ENCODE measurements at places on chromosomes 4 and X.
A peak's percentile ranks its signal among the peaks of the same experiment; 100 is the strongest.

- no peak for DNase-seq
These were observed 136.7 kb downstream of the GPR143 start for GRCh38 chrX:9628779-9629493.

DNA sequence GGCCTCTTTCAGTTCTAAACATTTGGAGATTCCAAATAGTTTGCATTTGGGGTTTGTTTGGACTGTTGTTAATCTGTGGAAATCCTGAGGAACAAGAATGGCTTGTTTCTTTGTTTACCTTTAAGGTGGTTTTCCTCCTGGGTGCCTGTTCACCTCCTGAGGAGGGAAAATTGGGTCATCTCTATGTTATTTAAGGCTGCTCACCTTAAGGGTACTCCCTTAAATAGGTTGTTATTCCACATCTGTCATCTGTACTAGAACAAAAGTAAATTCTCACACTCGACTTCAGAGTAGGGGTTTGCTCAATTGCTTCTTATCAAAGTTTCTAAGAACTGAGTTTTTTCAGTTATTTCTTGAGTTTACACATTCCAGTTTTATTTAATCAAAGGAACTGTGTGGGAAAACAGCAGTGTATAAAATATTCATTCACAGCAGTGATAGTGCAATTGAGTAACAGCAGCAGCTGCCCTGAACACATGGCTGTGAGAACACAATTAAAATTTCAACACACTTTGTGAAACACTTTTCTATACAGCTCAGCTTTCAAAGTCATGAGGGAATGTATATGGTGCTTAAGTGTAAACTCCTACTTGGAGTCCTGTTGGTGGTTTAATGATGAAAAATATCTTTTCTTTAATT, 238.5 kb upstream of the PGRMC2 start:
- DNase-seq = no peak

- DNase-seq = no peak
These were observed 137.3 kb upstream of the PDE5A start for GRCh38 chr4:119765951-119766350.

GRCh38 chr4:108751321-108751720, 11.5 kb downstream of the ETNPPL start:
- DNase-seq = no peak

DNA sequence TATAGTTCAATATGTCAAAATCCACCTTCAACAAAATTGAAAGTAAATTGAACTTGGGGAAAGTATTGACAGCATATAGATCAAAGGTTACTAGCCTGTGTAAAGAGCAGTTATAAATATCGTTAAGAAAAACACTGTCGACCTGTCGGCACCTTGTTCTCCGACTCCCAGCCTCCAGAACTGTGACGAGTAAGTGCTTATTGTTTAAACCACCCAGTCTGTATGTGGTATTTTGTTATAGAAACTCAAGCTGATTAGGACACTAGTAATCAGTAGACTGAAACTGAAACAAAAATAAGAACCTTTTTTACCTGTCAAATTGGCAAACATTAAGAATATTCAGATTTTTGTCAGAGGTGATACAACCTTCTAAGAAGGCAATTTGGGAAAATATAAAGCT, 17.0 kb downstream of the HTT start:
- DNase-seq = no peak

DNA sequence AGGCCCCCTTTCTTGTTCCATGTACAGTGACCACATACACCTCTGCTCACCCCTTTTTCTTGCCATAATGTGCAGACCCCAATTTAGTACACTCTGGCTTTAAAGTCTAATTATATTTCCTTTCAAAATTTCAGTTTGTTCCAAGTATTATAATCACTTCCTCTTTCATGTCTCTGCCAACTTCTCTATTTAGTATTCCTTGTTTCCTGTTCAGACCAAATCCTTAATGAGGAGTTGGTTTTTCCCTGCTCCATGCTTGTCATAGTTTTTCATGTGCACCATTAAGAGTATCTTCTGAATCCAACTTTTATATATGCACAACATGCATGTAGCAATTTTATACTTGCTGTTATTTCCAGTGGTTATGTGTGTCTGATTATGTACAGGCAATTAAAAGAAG, 32.3 kb downstream of the USP53 start:
- DNase-seq = no peak

GRCh38 chr4:97643179-97643578, 500.1 kb downstream of the STPG2 start:
- no peak for DNase-seq

GRCh38 chrX:54995621-54996020, 1.6 kb upstream of the PFKFB1 start:
- no peak for DNase-seq

DNA sequence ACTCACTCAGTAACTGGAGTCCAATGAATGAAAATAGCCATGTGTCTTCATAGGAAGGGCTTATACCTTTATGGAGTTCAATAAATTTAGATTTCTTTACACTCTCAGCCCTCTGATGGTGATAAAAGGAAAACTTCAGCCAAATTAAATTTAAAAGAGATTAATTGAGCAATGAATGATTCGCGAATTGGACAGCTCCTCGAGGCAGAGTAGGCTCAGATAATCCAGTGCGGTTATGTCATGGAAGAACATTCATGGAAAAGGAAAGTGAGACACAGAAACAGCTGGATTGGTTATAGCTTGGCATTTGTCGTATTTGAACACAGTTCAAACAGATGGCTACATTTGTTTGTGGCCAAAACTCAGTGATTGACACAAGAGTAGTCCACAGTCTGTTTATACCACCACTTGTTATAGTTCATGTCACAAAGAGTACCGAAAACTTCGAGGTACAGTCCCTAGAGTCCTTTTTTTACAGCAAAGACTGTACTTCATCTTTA, 54.6 kb upstream of the TACR3 start:
- no peak for DNase-seq

- DNase-seq = no peak
These were observed 23.6 kb downstream of the UPRT start for GRCh38 chrX:75297508-75297907.

DNA sequence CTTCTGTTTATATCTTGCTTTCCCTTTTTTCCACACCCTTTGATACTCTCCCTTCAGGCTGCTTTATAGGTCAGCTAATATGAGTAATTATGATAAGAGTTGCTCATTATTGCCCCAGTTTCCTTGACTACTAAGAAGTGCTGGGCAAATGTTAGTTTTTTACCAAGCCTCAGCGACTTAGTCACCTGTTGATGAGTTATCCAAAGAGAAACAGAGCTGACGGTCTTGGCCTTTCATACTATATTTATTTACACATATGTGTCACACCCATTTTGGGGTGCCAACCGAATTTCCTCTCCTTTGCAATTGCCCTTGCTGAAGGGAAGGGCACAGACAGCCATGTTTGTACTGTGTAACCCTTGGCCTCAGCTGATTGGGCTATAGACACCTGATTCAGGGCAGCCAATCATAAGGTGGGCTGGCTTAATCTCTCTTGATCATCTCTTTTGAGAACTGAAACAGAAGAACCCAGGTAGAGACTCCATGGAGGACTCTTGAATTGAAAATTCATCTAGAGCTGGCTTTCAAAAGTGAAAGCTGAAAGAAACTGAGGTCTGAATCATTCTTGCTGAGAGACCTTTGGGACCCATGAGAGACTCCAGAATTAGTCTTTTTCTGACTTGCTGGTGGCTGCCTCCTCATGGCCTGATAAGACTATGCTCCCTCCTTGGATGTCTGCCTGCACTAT, 111.7 kb upstream of the RPS6KA3 start:
- no peak for DNase-seq

GRCh38 chr4:25307596-25307995, 5.0 kb upstream of the ZCCHC4 start:
- no peak for DNase-seq

- peak; percentile 2 for DNase-seq
These were observed 662 bp downstream of the SLAIN2 start for GRCh38 chr4:48341776-48342605.

DNA sequence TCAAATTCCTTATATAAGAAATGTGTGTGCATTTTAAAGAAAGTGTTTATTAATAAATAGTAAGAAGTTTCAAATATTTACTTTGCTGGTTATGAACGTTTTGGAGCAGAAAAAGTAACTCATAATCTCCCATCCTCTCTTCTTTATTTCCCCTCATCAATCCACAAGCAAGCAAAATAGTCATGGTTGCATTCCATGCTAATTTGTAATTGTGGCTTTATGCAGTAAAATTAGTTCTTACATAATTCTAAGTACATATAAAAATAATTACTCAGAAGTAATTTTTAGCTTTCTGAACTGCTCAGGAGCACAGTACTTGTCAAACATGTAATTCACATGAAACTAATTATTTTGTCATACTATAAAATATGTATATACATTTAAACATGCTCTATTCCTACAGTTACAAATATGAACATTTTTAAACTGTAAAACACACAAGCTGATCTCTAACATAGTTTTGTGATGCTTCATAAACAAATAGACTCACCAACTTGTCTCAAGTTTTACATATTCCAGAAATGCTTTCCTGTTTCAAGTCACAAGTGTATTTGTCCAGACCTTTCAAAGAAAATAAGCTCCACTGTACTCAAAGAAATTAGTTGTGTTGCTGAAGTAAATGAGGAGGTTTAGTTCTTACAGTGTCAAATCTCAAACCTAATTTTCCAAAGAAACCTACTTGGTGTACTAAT, 218.9 kb downstream of the PABPC4L start:
- no peak for DNase-seq

DNA sequence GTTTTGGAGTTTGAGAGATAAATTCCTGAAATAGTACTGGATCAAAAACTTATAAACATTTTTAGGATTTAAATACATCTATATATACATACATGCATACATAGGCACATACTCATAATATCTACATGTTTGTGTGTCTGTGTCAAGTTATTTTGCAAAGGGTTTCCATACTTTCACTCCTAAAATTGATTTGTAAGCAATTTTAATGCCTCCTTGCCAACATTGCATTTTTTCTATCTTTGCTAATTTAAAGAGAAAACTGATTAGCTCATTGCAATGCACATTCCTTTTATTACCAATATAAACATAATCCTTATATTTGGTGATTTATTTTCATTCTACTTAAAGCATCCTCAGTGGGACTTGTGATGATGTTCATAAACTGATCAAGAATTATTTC, 258.3 kb downstream of the FRMPD4 start:
- no peak for DNase-seq

GRCh38 chr4:174373821-174374220, 90.1 kb downstream of the CEP44 start:
- no peak for DNase-seq

GRCh38 chr4:140213749-140214148, 59.8 kb upstream of the MAML3 start:
- DNase-seq = no peak

DNA sequence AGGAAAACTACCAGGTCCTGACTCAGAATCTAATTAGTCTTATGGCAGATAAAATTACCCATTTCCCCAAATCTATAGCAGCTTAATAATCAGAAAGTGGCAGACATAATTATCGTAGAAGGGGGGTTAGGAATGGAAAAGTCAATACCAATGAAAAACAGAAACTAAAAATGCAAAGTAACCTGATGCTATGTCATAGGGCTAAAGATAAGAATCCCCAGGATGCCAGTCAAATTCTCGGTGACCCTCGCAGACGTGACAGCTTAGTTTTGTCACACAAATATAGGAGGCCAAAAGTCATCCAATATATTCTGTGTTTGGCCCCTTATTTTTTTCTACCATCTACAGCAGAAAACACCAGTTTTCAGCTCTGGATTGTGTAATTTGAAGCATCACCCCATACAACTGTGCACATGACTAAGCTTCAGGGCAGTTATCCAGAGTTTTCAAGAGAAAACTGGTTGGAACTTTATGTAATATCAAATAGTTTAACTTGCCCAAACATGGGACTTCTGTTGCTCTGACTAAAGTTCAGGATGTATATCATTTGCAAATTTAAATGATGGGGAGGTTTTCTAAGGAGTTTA, 30.9 kb downstream of the RASSF6 start:
- no peak for DNase-seq

- DNase-seq = no peak
These were observed 706 bp downstream of the DUSP9 start for GRCh38 chrX:153647461-153648357.

GRCh38 chrX:12423346-12423745, 285.1 kb downstream of the FRMPD4 start:
- DNase-seq = no peak

GRCh38 chrX:13252726-13253125, 67.1 kb downstream of the ATXN3L start:
- DNase-seq = no peak

DNA sequence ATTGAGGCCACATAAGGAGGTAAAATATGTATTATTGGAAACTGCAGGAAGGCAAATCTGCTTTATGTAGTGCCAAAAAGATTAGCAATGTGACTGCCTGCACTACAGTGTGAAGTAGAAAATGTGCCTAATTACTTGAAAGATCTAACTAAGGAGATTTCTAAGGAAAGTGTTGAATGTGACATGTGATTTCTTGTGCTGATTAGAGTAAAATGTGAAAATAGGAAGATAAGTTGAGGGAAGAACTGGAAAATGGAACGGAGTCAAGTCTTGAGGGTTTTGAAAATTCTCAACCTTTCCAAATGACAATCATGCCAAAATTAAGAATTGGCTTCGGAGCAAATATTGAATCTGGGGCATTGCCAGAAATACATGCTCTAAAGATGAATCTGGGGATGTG, 209.5 kb upstream of the SPOCK3 start:
- no peak for DNase-seq

- no peak for DNase-seq
These were observed 1047.4 kb downstream of the FAM133A start for GRCh38 chrX:94721386-94721785.

- DNase-seq = no peak
These were observed 54.2 kb downstream of the PTTG2 start for GRCh38 chr4:38014421-38014852.

DNA sequence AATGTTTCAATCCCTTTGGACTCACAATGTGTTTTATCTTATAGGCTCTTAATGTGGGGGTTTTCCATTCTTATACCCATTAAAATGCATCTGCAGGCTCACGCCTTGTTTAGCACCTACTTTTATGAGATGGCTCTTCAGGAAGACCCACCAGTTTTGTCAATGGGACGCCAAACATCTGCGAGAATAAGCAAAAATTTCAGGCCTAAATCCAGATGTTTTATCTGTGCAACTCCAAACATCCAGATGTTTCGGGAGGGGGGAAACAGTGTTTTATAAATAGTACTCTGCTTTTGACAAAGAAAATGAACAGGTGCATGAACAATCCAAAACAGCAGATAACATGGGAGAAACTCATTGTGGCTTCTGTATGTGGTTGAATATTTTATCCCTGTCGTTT, 342.8 kb downstream of the DHX15 start:
- no peak for DNase-seq

DNA sequence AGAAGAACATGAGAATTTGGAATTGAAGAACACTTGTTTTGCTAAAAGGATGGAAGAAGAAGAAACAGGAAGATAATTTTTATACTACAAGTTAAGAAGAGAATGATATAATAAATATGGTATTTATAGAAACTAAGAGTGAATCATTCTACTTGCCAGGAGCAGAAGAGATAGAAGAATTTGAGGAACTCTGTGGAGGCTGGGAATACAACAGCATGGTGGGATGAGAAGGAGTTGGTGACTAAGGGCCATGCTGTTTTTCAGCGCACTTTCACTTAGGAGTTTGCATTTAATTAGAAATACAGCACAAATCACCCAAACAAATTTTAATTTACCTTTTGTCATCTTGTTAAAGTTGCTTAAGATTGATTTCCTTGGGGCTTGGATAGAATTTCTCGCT, 20.5 kb downstream of the HADH start:
- no peak for DNase-seq

Data from stimulated activated CD8-positive, alpha-beta memory T cell treated with anti-CD3 and anti-CD28 coated beads, Interleukin-7, amount 100 ng/mL, for 4 hours (primary cell).